Stimulated activated CD4-positive, alpha-beta T cell treated with anti-CD3 and anti-CD28 coated beads, Interleukin-1b, Interleukin-23, amount 100 ng/mL, for 48 hours (primary cell): ENCODE measurements at places on chromosomes 11 and 22.
A peak's percentile ranks its signal among the peaks of the same experiment; 100 is the strongest.

DNA sequence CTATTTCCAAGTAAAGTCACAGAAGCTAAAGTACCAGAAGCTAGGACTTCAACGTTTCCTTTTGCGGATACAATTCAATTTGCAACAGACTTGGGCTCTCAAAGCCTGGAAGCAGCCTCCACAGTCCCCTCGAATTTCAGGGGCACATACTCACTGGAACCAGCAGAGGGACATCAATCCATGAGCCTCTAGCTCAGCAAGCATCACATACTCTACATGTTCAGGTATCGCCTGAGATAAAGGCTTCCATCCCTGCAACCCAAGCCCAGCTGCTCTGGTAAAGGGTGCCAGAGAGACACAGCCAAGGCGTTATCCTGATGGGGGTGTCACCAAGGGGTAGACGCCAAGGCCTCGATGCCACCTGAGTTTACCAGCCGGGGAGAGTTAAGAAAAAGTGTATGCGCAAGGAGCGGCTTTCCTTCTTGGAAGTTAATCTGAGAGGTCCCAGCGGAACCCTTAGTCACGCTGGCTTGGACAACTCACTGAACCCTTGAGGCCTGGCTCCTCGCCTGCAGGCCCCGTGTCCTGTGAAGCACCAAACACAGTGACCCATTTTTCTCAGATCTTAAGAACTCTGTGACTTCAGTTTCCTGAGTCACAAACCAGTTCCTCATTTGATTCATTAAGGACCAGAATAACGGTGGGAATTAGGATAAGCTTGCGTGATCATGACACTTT lies 13.0 kb downstream of the LTO1 start:
- no peak for DNase-seq

DNA sequence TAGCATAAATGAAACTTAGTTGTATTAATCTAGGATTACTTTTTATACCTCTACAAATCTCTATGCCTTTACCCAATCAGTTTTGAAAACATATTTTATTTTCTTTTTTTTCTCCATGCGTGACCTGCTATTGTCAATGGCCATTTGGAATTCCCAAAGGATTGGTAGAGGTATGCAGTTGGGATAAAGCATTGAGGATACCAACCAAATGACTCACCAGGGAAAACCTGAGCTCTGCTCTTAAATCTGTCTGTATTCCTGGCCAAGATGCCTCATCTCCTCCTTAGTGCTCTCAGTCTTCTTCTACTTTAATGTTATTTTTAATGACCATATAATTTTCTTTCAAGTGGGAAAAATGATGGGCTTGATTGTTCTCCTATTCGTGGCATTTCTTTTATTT lies 61.9 kb downstream of the EHF start:
- DNase-seq, result no peak

DNA sequence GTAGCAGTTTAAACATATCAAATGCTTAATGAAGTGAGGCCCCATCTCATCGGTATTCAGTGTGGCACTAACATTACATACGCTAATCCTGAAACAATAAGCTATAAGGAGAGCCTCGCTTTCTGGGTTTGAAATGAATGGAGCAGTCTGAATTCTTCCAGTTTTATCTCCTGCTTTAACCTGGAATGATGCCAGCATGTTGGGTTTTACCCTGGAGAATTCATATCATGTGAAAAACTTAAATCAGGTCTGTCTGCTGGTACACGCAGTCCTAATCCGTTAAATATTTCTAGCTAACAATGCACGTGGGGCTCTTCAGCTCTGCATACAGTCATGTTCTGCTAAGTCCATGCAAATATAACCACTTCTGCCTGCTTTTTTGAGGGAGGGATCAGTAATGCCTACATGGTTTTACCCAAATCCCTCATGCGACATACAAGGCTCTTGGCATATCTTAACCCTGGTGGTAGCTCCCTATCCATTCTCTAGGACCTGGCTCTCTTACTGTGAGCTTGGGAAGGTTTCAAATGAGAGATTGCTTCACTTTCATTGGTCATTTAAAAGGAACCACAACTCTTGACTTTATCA lies 92.7 kb downstream of the COMMD9 start:
- DNase-seq, result no peak

GRCh38 chr11:36243641-36244040 lies 45.6 kb downstream of the COMMD9 start:
- DNase-seq, result no peak

- DNase-seq, result no peak
Observed at GRCh38 chr11:119843877-119844276, 114.9 kb upstream of the NECTIN1 start.

GRCh38 chr11:35357923-35358322 lies 61.4 kb downstream of the SLC1A2 start:
- DNase-seq, result no peak

GRCh38 chr22:32331918-32332725 lies 25.5 kb upstream of the RFPL3 start:
- DNase-seq, result no peak

DNA sequence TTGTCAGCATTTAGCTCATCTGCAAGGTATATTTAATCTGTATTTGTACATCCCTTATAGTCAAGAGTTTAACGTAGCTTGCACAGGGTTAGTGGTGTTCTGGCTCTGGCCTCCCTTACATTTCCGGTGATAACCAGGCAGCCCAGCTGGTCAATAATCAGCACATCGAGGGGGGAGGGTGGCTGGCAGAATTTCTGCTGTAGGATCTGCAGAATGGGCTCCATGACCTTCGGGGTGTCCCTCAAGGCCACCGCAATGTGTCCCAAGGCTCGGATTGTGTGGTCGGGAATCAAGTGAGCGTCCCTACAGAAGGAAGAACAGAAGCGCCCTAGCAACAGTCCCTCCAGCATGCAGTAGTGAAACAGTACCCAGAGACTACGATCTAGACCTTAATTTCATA lies 25.1 kb downstream of the SERPIND1 start:
- no peak for DNase-seq

GRCh38 chr11:127943763-127944162 lies 643.6 kb downstream of the ETS1 start:
- DNase-seq, result peak; percentile 24
